ENCODE measurements at places on chromosomes 11 and 22.

DNA sequence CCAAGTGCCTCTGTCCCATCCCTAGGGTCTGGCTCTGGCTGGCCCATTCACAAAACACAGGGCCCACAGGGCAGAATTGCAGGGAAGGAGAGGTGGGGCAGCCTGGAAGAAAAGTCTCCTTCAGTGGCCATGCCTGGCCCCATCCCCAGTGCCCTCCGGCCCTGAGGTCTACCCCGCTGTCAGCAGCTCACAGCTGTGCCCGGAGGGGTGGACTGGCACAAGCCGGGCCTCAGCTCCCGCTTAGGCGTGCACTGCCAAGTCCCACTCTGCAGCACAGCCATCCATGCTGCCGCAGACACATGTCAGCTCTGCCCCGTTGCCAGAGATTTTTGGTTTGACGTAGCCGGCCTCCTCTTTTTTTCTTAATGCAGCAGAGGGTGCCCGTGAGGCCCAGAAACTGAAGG, 3.9 kb upstream of the SCN2B start:
- DNase-seq, result no peak

GRCh38 chr11:45390407-45390806, 104.3 kb upstream of the SYT13 start:
- no peak for DNase-seq

GRCh38 chr11:118115048-118115447, 28.3 kb upstream of the SMIM35 start:
- DNase-seq, result no peak

DNA sequence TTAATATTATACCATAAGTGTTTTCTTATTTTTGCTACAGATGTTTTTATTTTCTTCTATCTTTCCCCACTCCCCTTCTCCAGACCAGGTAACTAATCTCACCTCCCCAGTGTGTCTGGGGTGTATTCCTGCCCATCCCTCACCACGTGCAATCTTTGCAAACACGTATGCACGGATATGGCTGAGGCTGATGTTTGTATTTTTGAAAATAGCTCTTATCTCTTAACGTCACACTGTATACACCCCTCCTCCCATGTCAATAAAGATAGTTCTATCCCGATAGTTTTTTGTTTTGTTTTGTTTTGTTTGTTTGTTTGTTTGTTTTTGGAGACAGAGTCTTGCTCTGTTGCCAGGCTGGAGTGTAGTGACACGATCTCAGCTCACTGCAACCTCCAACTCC, 127.5 kb downstream of the FBXO7 start:
- DNase-seq, result no peak

DNA sequence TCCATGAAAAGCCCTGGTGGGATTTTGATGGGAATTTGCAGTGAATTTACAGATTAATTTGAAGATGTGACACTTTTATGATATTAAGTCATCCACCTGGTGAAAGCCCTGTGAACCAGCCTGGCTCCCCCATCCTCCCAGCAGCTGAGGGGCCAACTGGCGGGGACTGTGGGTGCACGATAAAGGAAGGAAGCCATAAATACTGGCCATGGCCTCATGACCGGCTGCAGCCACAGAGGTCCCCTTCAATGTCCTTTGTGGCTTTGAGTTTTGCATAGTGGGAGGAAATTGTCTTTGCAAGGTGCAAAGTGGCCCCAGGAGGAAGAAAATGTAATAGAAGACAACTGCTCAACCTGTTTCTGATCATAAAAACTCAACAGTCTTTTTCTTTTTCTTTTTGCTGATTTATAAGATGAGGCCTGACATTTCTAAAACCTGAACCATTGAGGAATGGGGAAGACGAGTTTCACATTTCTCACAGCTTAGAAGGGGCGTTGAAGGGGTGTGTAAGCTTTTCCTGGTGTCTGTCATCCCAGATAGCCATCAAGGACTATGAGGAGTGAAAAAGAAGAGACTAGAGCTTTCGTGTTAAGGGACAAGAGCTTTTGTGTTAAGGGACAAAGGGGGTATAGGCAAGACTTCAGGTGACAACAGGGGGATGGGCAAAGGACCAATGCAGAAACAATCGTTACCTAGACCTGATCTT, 6.3 kb upstream of the NDUFV1 start:
- DNase-seq, result no peak

- no peak for DNase-seq
These were observed at the start of gene KLHL35 for GRCh38 chr11:75432911-75433321. KLHL35 (minus strand) TSS chr11:75433203; CDS start chr11:75430629, 2,574 bp downstream.

DNA sequence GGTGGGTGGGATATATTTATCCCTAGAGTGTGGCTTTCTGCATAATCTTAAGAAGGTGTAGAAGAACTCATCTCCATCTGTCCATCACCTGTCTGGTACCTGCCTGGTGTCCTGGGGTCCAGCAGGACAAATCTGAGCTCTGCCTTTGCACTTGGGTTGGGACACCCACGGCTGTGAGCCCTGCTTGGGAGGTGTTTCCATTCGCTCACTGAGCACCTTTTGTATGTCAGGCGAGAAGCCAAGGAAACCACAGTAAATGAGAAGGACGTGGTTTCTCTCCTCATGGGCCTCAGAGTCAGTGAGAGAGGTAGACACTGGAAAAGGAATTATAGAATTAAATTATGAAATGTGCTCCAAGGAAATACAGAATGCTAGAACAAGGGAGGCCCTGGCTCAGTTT, 555.9 kb downstream of the MIAT start:
- DNase-seq, result no peak

DNA sequence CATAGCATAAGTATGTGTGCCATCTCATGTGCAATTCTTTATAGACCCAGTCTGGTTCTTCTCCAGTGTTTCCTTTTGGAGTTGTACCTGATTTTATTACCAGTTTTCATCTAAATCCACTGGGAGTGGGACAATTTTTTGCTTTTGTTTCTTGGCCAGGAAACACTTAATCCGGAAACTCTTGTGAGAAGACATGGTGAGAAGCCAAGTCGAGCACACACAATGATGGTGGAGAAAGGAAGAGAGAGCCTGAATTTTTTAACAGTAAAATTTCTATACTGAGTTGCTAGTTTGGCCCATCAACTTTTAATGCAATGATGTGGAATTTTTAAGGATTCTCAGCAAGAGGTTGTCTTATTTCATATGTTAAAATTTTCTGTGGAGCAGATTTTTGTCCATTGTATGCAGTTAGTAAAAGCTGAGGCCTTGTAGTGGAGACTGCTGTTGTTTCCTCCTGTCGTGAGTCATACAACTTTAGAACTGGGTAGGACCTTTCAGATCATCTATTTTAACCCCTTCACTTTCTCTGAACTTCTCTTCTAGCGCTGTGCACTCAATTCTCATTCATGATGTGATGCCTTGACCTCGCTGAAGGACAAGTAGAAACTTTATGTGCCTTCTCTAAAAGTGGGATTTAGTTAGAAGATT, 17.1 kb downstream of the FAR1 start:
- DNase-seq, result no peak

- DNase-seq, result no peak
These were observed 29.3 kb downstream of the SLC22A25 start for GRCh38 chr11:63214093-63214492.

GRCh38 chr22:35996596-35996995, 32.0 kb downstream of the RBFOX2 start:
- DNase-seq, result no peak

DNA sequence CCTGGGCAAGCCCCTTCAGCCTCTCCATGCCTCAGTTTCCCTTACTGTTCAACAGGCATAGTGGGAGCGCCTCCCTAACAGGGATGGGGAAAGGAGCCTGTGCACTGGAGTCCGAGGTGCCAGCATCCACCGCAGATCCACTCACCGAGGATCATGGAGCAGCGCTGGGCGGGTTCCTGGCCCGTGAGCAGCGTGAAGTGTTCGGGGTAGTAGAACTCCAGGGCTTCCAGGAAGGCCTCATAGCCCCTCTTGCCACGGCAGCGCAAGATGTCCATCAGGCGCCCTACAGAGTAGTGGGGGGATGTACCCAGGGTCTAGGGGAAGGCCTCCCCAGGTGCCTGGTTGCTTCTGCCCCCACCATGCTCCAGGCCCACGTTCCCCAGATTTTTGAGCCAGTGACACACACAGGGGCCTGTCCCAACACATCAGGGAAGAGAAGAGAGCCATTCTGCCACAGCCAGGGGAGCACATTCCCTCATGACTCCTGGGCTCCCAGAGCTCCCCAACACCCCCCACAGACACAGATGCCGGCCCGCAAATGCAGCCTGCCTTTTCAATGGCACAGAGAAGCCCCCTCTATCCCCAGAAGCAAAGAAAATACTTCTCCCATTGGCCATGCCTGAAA, 1.3 kb downstream of the CARD10 start:
- DNase-seq, result no peak

GRCh38 chr11:70112017-70112434, 33.9 kb downstream of the ANO1 start:
- DNase-seq, result no peak

GRCh38 chr11:76627606-76628005, 42.9 kb downstream of the LRRC32 start:
- peak; percentile 39 for DNase-seq

DNA sequence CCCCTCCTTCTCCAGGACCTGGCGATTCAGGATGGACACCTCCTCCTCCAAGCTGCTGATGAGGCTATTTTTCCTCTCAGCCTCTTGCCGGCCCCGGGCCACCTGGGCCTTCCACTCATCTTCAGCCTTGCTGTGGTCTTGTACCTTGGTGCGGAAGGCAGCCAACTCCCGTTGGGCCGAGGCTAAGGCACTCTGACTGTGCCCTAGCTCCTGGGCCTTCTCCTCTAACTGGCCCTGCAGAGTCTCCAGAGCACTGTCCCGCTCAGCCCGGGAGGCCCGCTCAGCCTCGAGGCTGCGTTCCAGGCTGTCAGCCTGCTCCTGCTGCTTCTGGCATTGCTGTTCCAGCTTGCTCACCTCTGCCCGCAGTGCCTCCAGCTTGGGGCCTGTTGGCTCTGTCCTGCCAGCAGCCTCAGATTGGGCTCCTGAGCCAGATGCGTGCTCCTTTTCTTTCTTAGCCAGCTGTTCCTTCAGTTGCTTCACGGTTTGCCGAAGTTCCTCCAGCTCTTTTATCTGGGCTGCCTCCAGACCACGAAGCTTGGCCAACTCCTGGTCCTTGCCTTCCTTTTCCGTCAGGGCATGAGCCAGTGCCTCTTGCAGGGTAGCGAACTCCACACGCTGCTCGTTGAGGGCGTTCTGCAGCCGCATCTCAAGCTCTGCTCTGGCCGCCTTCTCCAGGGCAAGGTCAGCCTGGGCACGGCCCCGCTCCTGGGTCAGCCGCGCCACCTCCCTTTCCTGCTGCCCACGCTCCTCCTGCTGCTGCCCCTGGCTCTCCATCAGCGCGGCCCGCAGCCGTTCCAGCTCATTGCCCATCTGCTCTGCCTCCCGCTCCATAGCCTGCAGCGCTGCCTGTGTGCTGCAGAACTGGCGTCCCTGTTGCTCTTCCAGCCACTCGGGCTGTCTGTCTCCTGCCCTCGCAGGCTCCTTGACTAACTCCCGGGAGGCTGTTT, 15.3 kb downstream of the IL18BP start:
- no peak for DNase-seq

DNA sequence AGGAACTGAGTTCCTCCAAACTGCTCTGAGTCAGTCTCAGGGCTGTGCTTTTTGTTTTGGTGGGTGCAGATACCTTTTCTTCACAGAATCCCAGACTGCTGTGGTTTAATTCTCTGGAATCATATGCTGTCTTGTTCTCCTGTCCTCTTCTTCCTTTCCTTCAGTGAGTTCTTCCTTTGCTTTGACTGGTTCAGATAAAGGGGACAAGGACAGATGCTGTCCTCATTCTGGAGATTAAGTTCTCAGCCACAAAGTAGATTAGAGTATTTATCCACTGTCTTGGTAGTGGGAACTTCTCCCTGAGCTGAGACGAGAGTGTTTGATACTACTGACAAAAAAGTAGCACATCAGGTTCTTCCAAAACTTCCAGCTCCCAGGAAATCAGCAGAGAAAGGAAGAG, 13.3 kb downstream of the ZDHHC5 start:
- no peak for DNase-seq

DNA sequence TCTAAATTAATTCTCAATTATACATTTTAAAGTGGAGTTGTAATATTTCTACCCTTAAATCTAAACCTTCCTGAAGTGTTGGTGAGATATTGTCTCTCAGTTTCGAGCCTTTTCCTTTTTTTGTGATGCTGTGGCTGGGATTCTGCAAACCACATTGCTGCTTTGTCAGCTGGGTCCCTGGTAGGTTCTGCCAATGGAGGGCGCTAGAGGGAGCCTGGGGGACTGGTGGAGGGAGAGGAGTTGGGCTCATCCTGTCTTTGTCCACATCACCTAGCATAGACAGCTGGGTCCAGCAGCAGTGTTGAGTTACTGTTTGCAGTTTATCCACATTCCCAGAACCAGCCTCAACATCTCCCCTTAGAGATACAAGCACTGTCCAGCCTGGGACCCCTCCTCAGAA, 41.0 kb downstream of the TRAF6 start:
- DNase-seq, result no peak

- peak; percentile 64 for DNase-seq
These were observed 19.8 kb upstream of the PLET1 start for GRCh38 chr11:112280268-112281126.

GRCh38 chr11:8017071-8017470, 29.9 kb downstream of the EIF3F start:
- DNase-seq, result no peak

DNA sequence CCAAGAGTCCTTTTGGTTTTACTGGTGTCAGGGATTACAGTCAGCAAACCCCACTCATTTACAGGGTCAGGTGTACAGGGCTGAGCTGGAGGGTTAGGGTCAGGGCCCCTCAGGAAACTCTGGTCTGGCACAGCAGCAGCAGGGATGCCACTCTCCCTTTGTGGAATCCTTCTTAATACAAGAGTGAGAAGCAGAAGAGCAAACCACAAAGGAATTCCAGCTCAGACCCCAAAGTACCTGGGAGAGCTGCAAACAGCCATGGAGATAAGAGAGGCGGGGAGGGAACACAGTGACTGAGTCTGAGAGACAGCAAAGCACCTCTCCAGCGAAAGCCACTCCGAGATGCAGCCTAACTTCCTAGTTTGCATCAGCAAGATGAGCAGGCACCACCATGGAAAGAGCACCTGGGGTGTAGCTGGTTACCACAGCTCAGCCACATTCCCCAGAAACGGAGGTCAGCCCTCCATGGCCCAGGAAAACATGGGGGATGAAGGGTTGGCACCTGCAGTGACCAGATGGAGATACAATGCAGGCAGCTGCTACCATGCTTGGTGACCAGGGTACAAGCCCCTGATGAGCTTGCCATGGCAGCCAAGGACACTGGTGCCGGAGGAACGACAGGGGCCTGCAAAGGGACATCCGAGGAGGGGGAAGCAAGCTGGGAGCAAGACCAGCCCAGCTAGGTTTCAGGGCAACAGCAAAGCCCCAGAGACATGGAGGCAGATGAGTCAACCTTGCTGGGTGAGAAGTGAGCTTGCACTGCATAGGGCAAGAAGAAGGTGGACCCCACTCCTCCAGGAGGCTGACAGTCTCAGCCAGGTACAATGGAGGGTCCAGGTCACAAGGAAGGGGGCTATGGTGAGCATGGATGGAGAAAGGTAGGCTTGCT, 3.9 kb downstream of the BET1L start:
- DNase-seq, result no peak

- DNase-seq, result no peak
These were observed 425.3 kb upstream of the B3GAT1 start for GRCh38 chr11:134837166-134837886.

- no peak for DNase-seq
These were observed 98.3 kb downstream of the C11orf65 start for GRCh38 chr11:108369064-108369463.

- no peak for DNase-seq
These were observed 9.1 kb downstream of the INSC start for GRCh38 chr11:15123849-15124248.

GRCh38 chr11:45816614-45817013, 11.7 kb downstream of the SLC35C1 start:
- no peak for DNase-seq

- DNase-seq, result no peak
These were observed 26.7 kb downstream of the BCL2L13 start for GRCh38 chr22:17665248-17665647.
